Calu3 (cell line): ENCODE measurements at places on chromosomes 13 and 19.

GRCh38 chr19:6260912-6261650 lies 18.7 kb downstream of the MLLT1 start:
- H3K4me1 ChIP-seq, result no peaks in the 10 kb centered on the region
- no peaks in the 10 kb centered on the region for H3K27me3 ChIP-seq
- no peak overlapping the region for H3K27ac ChIP-seq
- H3K4me3 ChIP-seq, result no peak overlapping the region
- H3K36me3 ChIP-seq, result peaks cover 28% of the 10 kb centered on the region
- peak; percentile 23 for DNase-seq

DNA sequence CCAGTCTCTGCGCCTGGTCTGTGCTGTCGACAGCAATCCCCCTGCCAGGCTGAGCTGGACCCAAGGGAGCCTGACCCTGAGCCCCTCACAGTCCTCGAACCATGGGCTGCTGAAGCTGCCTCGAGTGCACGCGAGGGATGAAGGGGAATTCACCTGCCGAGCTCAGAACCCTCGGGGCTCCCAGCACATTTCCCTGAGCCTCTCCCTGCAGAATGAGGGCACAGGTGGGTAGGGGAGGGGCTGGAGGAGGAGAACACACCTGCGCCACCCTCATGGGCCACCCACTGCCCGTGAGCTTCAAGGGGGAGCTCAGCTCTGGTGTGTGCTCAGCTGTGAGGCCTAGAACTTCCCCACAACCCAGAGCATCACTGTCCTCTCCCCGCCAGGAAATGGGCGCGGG lies 38.6 kb upstream of the CD33 start:
- H3K4me1 ChIP-seq, result no peaks in the 10 kb centered on the region
- no peak overlapping the region for H3K4me3 ChIP-seq
- peaks cover 69% of the 10 kb centered on the region for H3K27me3 ChIP-seq
- DNase-seq, result no peak
- H3K27ac ChIP-seq, result no peak overlapping the region

GRCh38 chr19:793806-794205 lies 3.4 kb upstream of the PTBP1 start:
- peaks cover 23% of the 10 kb centered on the region for H3K36me3 ChIP-seq
- no peak for DNase-seq
- H3K4me3 ChIP-seq, result no peak overlapping the region
- H3K27ac ChIP-seq, result no peak overlapping the region
- no peaks in the 10 kb centered on the region for H3K4me1 ChIP-seq

DNA sequence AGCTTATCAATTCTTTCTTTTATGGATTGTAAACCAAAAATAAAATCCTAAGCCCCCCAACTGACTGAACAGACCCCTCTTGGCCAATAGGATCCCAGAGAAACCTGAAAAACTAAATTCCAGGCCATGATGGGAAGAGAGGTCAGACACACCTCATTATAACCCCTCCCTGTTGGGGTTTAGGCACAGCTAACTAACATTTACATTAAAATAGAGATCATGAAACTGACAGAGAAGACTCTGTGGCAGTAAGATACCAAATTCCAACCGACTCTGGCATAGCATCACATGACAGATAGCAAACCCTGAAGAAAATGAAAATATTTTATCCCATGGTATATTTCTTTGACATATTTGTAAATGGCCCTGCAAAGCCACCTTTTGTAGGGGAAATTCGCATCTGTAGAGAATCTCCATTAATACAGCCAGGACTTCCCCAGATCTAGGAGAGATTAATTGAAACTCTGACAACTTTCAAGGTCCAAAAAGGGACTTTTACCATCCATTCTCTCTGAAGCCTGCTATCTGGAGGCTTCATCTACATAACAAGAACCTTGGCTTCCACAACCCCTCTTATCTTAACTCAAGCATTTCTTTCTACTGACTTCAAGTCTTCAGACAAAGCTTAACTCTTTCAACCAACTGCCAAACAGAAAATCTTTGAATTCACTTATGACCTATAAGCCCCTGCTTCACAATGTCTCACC lies 27.1 kb upstream of the GAS6 start:
- no peak overlapping the region for H3K4me3 ChIP-seq
- H3K27ac ChIP-seq, result no peak overlapping the region
- H3K36me3 ChIP-seq, result no peaks in the 10 kb centered on the region
- DNase-seq, result no peak

DNA sequence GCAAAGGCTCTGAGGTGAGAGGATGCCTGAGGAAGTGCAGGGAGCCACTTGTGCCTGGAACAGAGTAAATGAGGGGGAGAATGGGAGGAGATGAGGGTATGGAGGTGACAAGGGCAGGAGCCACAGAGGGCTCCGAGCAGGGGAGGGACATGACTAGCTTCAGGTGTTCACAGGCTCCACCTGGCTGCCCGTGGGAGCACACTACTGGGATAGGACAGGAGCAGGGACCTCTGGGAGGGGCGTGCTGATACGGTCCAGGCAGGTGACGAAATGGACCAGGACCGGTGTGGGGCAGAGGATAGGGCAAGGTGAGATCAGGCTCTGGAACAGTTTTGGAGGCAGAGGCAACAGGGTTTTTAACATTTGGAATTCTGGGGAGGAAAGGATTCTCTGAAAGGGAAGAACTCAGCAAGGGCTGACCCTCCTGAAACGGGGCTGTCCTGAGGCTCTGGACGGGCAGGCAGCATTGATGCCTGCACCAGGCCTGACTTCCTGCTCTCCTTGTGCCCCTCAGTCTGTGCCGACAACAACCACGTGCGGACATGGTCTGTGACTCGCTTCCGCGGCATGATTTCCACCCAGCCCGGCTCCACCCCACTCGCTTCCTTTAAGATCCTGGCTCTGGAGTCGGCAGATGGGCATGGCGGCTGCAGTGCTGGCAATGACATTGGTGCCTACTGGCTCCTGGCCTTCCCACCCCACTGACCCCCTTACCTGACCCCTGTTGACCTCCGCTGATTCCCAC lies 11.6 kb downstream of the SHKBP1 start:
- no peak overlapping the region for H3K4me3 ChIP-seq
- H3K36me3 ChIP-seq, result peaks cover 51% of the 10 kb centered on the region
- H3K27me3 ChIP-seq, result no peaks in the 10 kb centered on the region

DNA sequence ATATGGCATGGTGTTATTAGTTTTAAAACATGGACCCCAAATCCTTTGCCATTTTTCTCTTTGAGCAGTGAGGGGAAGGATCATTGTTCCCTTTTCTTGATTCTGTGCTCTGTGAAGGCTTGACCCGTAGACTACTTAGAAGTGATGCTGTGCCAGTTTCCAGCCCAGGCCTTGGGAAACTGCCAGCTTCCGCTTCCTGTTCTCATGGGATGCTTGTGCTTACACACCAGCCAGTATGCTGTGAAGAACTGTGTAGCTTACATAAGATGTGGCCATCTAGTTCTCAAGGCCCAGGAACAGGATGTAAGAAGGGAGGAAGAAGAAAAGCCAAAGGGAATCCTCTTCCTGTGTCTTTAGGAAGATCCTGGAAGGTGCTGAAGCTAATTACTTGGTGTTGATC lies 180.9 kb downstream of the PCCA start:
- no peak overlapping the region for H3K4me3 ChIP-seq
- no peaks in the 10 kb centered on the region for H3K4me1 ChIP-seq
- no peak overlapping the region for H3K27ac ChIP-seq
- no peaks in the 10 kb centered on the region for H3K27me3 ChIP-seq
- DNase-seq, result no peak

DNA sequence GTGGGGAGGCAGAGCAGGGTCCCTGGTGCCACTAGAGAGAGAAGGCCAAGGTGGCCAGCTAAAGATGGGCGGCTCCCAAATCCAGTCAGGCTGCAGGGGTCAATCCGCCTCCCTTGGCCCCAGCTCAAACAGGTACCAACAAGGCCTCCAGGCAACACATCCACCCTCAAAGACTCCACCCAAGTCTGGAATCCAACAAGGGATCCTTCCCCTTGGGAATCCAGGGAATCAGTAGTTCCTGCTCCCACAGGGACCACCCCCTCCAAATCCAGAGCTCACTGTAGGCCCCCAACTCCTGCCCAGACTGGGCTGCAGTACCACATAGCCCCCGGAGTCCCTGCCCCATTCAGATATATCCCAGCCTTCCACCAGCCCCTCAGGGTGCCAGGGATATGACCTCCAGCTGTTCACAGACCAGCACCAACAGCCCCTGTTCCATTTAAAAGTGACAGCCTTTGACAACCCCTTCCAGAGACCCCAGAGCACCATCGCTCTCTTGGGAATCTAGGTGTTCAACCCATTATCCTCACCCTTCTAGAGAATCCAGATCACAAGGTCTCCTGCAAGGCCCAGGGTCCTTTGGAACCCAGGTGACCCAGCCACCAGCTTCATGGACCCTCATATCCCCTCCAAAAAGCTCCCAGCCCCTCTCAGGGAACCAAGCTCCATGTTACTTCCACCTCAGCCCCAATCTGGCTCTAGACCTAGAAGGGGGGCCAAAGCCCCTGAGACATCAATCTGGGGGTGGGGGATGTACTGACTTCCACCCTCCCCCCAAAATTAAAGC lies 3.2 kb downstream of the ERF start:
- H3K27me3 ChIP-seq, result no peaks in the 10 kb centered on the region
- peaks cover 79% of the 10 kb centered on the region for H3K36me3 ChIP-seq
- no peak for DNase-seq
- H3K27ac ChIP-seq, result peak overlapping the region; percentile 92
- peak overlapping the region; percentile 92 for H3K4me3 ChIP-seq
- H3K4me1 ChIP-seq, result peaks cover 33% of the 10 kb centered on the region

GRCh38 chr13:67238277-67238859 lies 8.2 kb upstream of the PCDH9 start:
- H3K27me3 ChIP-seq, result no peaks in the 10 kb centered on the region
- no peak for DNase-seq
- no peak overlapping the region for H3K27ac ChIP-seq
- H3K4me1 ChIP-seq, result no peaks in the 10 kb centered on the region
